ENCODE measurements at places on chromosomes 7 and 10.

GRCh38 chr10:71059054-71059818 lies 153.1 kb upstream of the UNC5B start:
- DNase-seq, result no peak

GRCh38 chr10:111211241-111211640 lies 134.4 kb downstream of the ADRA2A start:
- no peak for DNase-seq

DNA sequence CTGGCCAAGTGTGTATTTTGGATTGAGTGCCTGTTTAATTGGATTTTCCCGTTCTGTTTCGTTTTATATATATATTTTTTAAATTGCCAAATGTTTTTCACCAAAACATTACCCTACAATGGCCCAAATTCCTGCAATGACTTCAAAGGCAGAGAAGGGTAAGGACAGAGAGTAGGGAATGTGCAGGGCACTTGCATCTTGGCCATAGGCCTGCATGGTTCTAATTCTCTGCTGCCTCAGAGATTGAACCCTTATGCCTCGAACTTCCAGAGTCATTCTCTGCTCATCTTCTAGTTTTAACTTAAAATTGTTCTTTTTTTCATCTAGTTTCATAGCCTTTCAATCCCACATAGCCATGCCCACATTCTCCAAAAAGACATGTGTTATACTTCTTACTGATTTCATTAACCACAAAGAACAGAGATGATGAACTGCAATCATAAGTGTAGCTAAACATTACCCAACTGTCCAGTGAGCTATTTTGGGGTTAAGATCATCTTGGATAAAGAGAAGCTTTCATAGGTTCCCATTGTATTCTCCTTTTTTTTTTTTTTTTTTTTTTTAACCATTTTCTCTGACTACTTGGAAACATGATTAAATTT lies 177.6 kb downstream of the PLXDC2 start:
- no peak for DNase-seq

GRCh38 chr7:20795361-20795760 lies 8.7 kb upstream of the SP8 start:
- no peak for DNase-seq

- no peak for DNase-seq
Measured at GRCh38 chr10:84172467-84173356, 889 bp upstream of the GPR15LG start.

DNA sequence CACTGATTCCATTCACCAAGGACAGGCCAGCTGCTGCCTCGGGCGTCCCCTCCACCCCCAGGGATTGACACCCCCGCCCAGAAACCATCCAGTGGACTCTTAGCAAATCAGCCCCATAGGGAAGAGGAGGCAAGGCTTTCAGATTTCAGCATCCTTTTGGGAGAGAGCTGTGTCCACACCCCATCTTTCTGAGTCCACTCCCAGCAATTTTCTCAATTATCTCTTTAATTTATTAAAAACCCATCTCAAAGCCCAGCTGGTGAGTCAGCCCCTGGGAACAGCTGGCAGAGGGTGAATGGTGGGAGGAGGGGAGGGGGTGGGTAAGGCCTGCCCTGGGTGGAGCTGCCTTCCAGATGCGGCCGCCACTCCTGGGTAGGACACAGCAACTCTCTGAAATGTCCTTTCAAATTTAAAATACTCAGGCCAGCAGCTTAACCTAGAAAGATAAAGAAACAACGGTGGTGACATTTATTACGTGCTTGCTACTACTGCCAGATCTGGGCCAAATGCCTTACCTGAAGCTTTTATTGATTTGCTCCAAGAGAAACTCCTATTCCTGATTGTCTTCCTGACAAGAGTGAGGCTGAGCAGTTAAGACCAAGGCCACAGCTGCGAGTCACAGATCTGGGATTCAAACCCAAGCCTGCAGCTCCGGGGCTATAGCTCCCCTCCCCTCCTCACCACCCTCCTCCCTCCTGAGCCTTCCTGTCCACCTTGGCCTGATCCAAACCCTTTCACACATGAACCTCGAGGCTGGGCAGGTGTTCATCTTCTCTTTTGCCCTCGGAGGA lies 120.4 kb downstream of the RGS10 start:
- DNase-seq, result no peak

- no peak for DNase-seq
Measured at GRCh38 chr10:127951861-127952574, 45.1 kb downstream of the PTPRE start.

- DNase-seq, result no peak
Measured at GRCh38 chr7:81846398-81846797, 76.6 kb upstream of the HGF start.

DNA sequence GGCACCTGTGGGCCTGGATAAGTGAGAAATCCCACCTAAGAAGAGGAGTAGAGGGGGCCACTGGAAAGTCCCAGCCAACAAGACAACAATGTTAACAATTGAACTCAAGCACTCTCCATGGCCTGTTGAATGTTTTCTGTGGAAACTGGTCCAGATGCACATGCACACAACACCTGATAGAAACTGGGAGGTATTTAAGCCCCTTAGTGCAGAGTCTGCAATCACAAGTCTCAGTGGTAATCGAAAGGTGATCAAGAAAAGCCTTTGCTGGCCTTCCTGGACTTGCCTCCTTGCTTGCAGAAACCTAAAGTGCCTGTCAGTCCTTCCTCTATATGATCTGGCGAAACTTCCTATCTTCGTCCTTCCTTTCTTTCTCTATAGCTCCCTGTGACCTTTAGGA lies 30.6 kb upstream of the HNRNPH3 start:
- DNase-seq, result peak; percentile 12

GRCh38 chr10:14688606-14689005 lies 86.1 kb downstream of the FAM107B start:
- no peak for DNase-seq

DNA sequence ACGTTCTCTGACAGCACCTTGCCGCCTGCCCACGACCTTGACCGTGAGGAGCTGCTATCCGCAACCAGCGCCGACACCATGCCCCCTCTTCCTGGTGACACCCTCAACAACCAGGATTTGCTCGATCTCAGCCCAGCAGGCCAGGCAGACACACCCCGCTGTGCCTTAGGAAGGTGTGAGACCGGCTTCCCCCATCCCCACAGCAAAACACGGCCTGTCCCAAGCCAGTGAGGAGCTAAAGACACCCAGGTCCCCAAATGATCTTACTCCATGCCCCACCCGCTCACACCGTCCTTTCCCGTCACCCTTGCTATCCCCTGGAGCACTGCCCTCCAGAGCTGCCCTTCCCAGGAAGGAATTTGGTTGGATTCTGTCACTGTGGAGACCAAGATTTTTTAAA lies 21.3 kb upstream of the TTYH3 start:
- no peak for DNase-seq
